ENCODE measurements at places on chromosomes 5 and 9. TPM values are rescaled to one million over a fixed set of nuclear protein-coding genes. Genes with fewer than 3 reads are reported as not detected.

- no peaks in the 10 kb centered on the region for H3K4me1 ChIP-seq
- H3K27ac ChIP-seq: no peak overlapping the region
- H3K36me3 ChIP-seq: no peaks in the 10 kb centered on the region
- no peak overlapping the region for H3K4me3 ChIP-seq
Observed at GRCh38 chr5:130116462-130116861, 212.2 kb downstream of the CHSY3 start.

DNA sequence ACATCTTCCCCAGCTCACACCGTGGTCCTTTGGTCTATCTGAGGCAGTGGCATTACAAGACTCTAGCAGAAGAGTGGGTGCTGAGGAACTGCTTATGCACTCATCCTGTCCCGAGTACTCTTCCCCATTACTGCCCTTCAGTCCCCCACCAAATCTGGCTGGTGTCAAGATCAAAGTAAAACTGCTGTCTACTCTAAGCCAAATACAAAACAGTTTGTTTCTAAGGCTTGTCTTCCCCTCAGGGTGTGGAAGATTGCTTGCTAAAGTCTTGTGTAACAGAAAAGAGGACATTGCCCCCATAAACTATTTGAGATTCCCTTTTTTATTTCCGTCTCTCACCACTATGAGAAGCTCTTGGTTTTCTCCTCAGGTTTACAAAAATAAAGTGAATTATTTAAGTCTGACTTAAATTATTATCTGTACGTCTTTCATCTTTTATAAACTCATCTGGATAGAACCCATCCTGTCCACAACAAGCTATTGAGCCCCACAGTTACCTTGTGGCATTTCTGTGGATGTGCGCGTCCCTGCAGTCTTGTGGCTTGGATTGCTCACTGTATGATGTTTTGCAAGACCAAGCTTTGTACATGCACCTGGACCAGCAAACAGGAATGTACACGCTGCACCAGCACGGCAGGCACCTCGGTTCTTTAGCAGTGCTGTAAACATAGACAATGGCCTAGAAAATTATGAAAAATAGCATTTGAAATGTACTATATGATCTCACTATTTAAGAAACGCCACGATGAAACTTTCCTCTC, 61.0 kb downstream of the CYSTM1 start:
- DNase-seq: no peak
- no peak overlapping the region for H3K27ac ChIP-seq
- H3K4me1 ChIP-seq: peaks cover 20% of the 10 kb centered on the region

The PCDHGA8 gene
- total RNA-seq: 0.91 TPM

The RFESD gene
- total RNA-seq: 1.3 TPM

The LCN9 gene
- total RNA-seq: not detected

The RNF20 gene
- total RNA-seq: 41.1 TPM

Measured in HFFc6 (cell line).